NCI-H1436 (cell line): ENCODE measurements at places on chromosomes 2 and 18.

GRCh38 chr2:149470046-149470445, 117.5 kb downstream of the MMADHC start:
- no peak for DNase-seq

DNA sequence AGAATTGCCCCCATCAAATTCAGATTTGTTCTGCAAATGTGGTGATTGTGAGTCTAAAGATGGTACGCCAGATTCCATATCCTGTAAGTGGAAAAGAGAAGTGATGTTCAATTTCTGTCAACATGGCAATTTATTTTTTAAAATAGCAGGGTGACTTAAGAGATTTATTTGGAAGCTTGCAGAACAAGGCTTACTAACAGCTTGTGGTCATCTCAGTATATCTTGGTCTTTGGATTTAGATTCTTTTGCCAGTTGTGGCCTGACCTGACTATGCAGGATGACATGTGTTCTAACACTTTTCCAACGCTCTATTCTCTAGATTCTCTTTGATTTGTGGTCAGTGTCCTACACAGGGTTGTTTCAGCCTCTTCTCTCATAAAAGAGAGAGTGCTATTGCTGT, 74.4 kb downstream of the MAP3K20 start:
- DNase-seq, result no peak

GRCh38 chr2:30503007-30503694, 56.1 kb downstream of the LCLAT1 start:
- no peak for DNase-seq

DNA sequence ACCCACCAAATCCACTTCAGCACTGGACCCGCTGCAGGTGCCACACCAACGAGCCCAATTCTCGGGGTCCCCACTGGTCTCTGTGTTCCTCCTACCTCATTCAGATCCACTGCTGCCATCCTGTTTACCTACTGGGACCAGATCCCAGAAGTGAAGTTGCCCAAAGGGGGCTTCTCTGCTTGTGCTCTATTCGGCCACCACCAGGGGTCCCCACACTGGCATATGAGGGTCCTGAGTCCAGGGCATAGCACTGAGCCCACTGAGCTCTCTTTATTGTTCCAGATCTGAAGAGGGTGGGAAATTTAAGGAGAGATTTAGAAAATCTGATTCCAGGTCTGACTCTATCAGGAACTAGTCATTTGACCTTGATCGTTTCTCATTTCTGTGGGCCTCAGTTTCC, 2.4 kb downstream of the GPR45 start:
- DNase-seq, result no peak

- no peak for DNase-seq
These were observed 447.3 kb downstream of the TMX3 start for GRCh38 chr18:68267583-68267982.

- no peak for DNase-seq
These were observed 311.7 kb downstream of the EIPR1 start for GRCh38 chr2:3065928-3066327.

GRCh38 chr2:65358678-65359400, 73.6 kb downstream of the SPRED2 start:
- no peak for DNase-seq

GRCh38 chr18:7512348-7512747, 54.8 kb upstream of the PTPRM start:
- DNase-seq, result no peak

DNA sequence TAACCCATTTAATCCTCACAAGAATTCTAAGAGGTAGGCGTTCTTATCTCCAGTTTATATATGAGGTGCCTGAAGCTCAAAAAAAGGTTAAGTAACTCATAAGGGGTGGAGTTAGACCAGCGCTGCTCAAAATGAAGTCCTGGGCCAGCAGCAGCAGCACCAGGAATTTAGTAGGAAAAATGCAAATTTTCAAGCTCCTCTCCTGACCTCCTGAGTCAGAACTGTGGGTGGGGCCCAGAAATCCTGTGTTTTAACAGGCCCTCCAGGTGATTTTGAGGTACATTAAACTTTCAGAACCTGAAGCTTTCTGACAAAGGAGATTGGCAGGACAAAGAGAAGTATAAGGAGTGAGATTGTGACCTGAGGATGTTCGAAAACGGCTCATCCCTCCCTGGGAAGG, 66.0 kb upstream of the CCDC85A start:
- no peak for DNase-seq

GRCh38 chr2:211513446-211513845, 957.0 kb downstream of the CPS1 start:
- no peak for DNase-seq

GRCh38 chr18:76432274-76432755, 62.7 kb downstream of the ZNF516 start:
- DNase-seq, result no peak

DNA sequence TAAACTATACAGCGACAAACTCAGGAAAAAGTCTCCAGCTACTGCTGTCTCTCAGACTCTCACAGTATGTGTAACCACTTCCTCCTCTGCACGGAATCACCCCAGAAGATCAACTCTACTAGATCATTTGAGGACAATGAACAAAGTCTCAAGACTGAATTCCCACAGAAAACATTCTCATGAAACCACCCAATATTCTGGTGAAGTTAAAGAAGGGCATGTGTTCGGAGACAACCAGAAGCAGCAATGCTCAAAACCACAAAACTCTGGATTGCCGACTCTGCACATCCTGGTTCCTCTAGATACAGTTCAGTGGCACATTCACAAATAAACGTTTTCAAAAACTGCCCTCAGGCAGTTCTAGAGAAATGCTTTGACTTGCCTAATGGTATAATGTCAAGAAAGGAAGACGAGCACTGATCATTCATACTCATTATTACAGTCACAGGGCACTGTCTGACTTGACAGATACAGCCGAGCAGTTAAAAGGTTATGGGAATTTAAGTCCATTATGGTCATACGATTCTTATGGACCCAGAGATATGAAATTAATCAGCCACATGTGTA, 91.9 kb upstream of the STK17B start:
- DNase-seq, result no peak

DNA sequence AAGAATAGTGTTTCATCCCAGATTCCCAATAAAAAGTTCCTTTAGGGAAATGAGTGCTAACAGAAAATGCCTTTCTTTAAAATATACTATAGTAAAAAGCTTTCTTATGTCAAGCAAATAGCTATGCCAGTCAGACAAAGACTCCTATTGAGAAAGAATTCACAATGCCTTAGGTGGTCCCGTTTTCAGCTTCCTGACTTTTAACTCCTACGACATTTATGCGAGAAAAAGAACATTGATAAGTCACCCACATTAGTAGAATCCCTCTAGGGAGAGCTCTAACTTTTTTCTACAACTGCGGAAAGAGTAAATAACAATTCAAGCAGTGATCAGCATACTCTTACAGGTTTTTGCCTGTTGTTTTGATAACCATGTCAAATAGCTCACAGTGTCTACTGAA, 750.8 kb upstream of the ACVR2A start:
- no peak for DNase-seq

DNA sequence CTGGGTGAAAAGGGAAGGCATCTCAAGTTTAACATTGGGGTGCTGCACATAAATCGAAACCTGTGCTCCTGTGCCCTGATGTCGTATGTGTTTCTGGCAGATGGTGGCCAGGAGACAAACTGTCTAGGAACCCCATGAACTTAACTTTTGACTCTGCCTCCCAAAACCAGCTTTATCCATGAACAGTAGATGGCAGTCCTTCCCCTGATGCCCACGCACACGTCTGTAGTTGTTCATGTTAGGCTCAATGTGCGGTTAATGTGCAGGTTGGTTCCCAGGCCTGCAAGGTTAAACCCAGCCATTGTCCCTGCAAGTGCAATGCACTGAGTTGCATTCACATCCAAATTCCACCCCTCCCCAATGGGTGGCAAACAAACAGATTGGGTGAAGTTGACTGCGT, 44.1 kb upstream of the SIX3 start:
- no peak for DNase-seq

DNA sequence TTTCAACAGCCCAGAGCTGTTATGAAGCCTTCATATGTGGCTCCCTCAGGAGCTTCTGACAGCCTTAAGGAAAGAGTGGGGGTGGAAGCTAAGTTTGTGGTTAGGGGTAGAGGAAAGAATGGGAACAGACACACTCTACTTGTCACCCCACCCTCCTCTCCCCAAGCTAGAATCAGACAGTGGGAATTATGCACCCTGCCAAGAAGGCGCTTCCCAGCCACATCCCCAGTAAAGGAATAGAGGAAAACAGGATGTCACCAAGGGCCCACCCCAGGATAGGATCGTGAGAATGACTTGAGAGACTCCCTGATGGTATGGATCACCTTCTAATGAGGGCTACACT, 32.4 kb upstream of the EML4 start:
- DNase-seq, result no peak

- no peak for DNase-seq
These were observed 2.7 kb downstream of the GEN1 start for GRCh38 chr2:17756668-17757067.

DNA sequence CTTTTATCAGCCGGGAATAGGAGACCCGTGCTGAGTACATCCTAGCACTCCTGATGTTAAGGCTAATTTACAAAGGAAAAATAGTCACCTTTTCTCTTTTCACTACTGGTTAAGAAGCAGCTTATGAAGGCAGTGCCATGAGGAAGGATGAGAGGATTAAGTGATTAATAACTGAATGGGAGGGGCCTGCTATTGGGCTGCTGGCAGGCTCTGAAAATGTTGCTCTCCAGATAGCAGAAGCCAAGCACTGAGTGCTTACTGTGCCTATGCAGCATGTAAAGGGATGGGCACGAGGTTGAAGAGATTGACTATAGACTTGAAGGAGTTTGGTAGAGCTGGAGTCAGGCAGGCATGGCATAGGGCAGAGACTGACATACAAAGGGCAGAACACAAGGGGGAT, 282.4 kb upstream of the THSD7B start:
- DNase-seq, result no peak

DNA sequence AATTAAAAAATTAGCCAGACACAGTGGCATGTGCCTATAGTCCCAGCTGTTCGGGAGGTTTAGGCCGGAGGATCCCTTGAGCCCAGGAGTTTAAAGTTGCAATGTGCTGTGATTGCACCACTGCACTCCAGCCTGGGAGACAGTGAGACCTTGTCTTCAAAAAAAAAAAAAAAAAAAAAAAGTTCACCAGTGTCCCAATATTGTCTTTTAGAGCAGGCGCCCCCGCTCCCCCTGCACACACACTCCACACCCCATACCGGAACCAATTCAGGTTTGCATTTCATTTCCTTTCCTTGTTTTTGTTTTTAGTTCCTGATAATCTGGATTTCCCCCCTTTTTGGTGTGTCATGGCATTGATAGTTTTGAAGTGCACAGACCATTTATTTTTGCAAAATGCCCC, 10.4 kb downstream of the TMEM87B start:
- DNase-seq, result no peak

DNA sequence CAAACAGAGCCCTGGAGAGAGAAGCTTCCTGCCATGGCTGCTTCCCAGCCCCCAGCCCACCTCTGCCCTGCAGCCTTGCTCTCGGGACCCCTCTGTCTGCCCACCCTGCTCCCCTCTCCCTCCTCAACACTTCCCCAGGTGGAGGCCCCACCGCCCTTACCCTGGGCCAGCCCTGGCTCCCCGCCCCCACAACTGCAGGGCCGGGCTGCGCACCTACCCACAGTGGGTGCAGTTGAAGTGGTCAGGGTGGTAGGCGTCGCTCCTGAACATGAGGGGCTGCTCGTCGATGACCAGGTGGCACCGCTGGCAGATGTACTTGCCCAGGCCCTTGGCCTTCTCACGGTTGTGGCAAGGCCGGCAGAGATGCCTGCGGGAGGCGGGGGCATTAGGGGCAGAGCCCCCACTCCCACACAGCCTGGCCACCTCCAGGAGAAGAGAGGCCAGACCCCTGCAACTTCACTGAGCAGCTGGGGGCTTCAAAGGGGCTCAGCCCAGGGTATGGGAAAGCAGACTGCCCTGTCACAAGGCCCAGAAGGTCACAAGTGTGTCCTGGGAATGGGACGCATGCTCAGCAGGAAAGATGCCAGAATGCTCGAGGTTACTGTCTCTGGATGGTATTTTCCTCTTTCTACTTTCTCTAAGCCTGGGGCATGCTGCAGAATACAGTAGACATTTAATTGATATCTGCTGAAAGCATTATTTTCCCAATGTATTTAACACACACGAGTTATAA, 3.1 kb upstream of the GPR17 start:
- no peak for DNase-seq

GRCh38 chr2:20326163-20326780, 24.4 kb downstream of the PUM2 start:
- DNase-seq, result peak; percentile 11

- DNase-seq, result no peak
These were observed 148.8 kb downstream of the TPGS2 start for GRCh38 chr18:36680042-36680441.

- no peak for DNase-seq
These were observed 160.4 kb downstream of the NUP35 start for GRCh38 chr2:183284606-183285005.

- no peak for DNase-seq
These were observed 24.1 kb downstream of the SMAD2 start for GRCh38 chr18:47906408-47906807.

- DNase-seq, result no peak
These were observed 3.4 kb upstream of the SPATS2L start for GRCh38 chr2:200302940-200303727.

- no peak for DNase-seq
These were observed 462.3 kb upstream of the SALL3 start for GRCh38 chr18:78517328-78517727.

- no peak for DNase-seq
These were observed 182.5 kb downstream of the TCF4 start for GRCh38 chr18:55405475-55405874.

DNA sequence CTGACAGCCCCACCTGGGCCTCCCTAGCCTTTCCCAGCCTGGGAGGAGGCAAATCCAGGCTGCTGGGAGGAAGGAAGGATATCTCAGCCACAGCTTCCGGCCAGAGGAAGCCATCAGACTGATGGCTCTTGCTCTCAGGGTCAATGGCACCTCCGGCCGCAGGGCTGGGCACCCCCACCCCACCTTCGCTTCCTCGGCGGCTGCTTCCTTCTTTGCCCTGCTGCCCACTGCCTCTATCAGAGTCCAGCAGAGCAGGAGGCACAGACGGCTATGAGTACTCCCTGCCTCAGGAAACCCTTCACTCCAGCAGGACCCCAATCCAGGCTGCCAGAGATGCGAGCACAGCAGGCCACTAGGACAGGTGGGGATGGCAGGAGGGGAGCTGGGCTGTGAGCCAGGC, 3.3 kb downstream of the SEMA4C start:
- no peak for DNase-seq

DNA sequence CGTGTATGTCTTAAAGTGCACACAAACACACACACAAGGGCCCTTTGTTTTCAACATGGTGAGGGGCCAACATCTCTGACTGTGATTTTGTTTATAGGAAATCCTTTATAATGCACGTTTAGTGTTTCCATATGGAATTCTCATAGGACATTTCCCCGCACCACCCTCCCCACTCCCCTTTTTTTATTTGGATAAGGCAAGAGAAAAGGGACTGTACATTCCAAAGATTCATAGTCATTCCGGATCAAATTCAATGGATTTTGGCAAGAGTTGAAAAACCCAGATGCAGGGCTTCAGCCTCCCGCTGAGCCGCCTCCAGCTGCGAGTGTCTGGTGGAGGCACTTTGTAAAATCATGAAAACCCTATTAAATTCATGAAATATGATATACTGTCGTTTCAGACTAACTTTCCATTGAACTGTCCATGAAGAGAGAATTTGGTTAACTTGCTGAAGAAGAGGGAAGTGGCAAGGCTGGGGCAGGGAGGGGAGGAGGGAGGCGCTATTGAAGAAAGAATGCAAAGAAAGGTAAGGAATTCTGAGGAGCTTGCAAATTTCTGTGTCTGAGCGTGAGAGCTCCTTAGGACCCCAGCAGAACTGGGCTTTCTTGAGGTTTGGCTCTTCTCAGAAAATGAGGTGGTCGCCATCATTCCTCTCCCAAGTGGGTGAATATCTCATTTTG, 25.8 kb upstream of the SLC14A2 start:
- DNase-seq, result no peak
